ENCODE measurements at places on chromosomes 7 and 10. TPM values are rescaled to one million over a fixed set of nuclear protein-coding genes. Genes with fewer than 3 reads are reported as not detected.
A peak's percentile ranks its signal among the peaks of the same experiment; 100 is the strongest.

DNA sequence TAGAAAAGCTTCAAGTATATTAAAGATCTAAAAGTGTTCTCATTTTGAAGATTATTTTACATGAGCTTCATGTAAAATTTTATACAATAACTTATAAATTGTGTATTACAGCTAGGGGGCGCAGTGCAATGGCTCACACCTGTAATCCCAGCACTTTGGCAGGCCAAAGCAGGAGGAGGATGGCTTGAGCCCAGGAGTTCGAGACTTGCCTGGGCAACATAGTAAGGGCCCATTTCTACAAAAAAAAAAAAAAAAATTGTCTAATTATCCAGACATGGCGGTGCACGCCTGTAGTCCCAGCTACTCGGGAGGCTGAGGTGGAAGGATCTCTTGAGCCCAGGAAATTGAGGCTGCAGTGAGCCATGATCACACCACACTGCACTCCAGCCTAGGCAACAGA, 16.6 kb downstream of the ACBD5 start:
- DNase-seq = no peak

DNA sequence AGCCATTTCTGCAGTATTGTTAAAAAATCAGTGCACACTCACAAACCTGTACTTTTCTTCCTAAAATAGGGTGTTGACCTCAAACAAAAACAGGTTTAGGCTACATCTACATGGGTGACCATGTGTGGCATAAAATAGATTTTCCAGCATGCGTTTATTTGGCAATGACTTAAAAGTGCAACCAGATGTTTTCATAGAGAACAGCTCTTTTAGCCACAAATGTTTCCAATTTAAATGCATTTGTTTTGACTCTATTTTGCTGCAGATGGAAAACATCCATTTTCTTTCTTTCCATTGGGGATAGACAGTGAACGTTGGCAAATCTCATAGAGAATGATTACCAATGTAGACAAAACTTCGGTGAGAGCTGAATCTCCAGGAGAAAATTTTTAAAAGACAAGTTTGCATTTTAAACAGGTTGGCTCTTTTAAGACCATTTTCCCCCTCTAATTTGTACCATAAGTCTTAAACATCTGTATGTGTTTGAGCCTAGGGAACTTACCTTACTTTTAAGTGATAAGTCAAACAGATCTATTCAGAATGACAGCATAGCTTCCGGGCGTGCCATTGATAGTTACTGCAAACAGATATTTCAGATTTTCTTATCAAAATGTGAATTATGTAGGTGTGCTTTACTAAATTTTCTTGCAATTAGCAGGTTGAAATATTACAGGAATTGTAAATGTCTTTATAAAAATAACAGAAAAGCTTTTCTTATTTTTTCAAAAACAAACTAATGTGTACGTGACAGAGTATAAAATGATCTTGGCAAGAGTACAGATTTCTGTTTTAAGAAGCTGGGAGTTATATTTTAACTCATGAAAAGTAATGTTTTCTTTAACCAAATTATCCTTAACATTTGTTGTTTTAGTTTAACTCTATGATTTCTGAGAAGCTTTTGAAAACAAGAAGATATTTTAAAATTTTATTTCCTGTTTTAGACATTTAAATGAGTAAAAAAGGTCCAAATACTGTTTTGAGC, 144.9 kb downstream of the HGF start:
- no peak for DNase-seq

- no peak for DNase-seq
Observed at GRCh38 chr10:6667679-6668270, 87.7 kb upstream of the PRKCQ start.

GRCh38 chr10:72274213-72274729, 547 bp downstream of the DDIT4 start:
- DNase-seq = no peak

GRCh38 chr7:134378562-134378961, 61.8 kb upstream of the SLC35B4 start:
- no peak for DNase-seq

- DNase-seq = no peak
Observed at GRCh38 chr10:85615556-85615955, 751.0 kb downstream of the GRID1 start.

DNA sequence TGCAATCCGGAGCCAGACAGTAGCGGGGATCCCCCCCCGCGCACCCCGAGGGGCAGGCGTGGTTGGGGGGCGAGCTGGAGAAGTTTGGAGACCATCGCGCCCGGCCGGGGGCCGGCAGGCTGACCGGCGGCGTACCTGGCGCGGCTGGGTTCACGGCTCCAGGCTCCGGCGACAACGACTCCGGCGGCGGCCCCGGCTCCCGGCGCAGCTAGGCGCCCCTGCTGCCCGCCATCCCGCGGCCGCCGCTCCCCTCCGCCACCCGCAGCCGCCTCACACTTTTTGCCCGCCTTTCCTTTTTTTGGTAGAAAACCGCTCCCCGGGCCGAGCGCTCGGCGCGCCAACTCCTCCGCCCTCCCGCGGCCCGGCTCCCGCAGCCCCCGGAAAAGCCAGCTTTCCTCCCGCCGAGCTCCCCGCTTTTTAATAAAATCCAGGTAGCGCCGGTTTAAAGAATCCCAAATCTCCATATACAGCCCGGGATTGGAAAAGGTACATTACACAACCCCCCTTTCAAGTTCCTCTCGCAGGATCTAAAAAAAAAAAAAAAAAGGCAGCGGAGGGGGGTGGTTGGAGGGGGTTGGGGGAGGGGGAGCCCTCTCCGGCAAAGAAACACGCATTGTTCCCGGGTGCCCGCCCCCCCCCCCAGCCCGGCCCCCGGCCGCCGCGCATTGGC, at the start of gene TNRC18:
Gene TNRC18 (minus strand): TSS at position 529 of the 670 bp plus-strand sequence. CDS start 2,588 bp downstream, outside the sequence.
- DNase-seq = no peak

- no peak for DNase-seq
Observed at GRCh38 chr10:67282871-67283270, 357.0 kb downstream of the LRRTM3 start.

- DNase-seq = no peak
Observed at GRCh38 chr10:124230635-124231167, 137.3 kb upstream of the CHST15 start.

GRCh38 chr7:21330462-21331178, 97.3 kb upstream of the SP4 start:
- no peak for DNase-seq

DNA sequence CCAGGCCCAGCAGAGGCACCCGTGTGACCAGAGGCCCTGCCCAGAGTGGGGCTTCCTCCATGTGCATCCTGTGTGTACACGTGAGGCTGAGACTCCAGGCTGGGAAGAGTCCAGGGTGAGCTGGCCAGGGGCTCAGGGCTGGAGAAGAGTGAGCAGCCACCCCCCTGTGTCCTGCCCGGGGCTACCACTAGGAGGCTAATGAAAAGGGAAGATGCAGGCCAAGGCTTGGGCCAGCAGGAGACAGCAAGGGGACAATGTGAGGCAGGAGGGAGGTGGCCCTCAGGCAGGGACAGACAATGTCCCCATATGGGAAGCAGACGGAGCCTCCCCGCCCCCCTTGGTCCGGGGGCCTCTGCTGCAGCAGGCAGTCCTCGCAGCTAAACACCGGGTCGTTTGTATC, 102.0 kb downstream of the HIF1AN start:
- no peak for DNase-seq

DNA sequence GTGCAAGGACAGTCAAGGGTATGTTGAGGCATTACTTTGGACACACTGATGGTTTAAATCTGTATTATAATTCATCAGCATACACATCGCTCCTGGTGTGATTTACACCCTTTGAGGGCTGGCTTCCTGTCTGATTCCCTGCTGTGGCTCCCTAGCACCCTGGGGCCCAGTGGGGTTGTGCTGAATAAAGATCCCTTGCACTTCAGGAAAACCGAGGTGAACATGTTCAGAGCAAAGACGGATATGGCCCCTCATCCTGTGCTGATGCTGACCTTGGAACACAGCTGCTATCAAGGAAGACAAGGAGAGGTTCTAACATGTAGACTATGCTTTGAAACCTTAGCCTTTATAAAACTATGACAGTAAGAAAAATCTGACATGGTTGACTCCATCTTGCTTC, 84.6 kb upstream of the UNC5B start:
- DNase-seq = no peak

GRCh38 chr10:90125456-90126255, 424.3 kb downstream of the KIF20B start:
- no peak for DNase-seq

DNA sequence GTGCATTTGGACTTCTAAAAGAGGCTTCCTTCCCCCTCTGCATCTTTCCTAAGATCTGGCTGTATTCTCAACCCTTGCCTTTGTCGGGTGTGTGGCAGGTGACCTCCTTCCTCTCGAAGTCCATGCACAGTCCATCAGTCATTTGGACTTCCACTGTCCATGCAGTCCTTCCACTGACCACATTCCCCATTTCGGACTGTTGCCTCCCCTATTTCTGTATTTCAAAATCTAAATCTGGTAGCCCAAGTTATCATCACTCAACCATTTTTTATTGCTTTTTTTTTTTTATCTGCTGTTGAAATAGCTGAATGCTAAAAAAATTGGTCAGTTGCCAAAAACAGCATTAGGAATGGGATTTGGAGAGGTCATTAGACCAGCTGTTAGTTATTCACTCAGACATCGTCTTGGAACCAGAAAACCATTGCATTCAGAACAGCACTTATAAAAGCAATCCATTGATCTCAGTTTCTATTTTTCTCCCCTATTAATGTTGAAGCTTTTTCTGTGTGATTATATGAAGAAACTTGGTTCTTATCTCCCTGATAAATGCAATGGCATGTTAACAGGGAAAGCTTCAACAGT, 575.6 kb downstream of the KIF20B start:
- no peak for DNase-seq

DNA sequence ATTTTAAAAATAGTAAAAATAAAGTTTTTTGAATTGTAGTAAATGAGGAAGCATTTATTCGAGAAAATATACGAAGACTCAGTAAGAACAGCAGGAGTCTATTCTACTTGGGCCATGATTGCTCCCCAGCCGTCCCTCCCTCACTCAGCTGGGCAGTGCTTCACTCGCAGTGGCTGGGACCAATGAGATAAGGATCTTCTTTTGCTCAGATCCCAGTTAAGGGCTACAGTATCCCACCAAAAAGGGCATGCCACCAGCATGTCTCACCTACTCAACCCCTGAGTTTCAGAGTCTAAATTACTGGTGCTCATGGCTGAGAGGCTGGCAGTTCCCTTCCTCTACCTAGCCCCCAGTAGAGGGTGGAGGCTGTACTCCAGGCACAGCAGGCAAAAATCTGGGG, 455.7 kb upstream of the PFKP start:
- no peak for DNase-seq

DNA sequence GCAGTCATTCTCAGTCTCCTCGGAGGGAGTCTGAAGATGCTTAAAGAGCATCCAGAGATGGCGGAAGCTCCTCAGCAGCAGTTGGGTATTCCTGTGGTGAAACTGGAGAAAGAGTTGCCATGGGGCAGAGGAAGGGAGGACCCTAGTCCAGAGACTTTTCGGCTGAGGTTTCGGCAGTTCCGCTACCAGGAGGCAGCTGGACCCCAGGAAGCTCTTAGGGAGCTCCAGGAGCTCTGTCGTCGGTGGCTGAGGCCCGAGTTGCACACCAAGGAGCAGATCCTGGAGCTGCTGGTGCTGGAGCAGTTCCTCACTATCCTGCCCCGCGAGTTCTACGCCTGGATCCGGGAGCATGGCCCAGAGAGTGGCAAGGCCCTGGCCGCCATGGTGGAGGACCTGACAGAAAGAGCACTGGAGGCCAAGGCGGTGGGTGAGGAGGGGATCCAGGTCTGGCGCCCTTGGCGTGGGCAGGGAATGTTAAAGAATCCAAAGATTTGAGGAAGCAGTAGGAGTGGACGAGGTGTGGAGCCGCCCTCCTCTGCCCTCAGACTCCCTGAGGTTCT, 2.9 kb downstream of the ZSCAN25 start:
- no peak for DNase-seq

DNA sequence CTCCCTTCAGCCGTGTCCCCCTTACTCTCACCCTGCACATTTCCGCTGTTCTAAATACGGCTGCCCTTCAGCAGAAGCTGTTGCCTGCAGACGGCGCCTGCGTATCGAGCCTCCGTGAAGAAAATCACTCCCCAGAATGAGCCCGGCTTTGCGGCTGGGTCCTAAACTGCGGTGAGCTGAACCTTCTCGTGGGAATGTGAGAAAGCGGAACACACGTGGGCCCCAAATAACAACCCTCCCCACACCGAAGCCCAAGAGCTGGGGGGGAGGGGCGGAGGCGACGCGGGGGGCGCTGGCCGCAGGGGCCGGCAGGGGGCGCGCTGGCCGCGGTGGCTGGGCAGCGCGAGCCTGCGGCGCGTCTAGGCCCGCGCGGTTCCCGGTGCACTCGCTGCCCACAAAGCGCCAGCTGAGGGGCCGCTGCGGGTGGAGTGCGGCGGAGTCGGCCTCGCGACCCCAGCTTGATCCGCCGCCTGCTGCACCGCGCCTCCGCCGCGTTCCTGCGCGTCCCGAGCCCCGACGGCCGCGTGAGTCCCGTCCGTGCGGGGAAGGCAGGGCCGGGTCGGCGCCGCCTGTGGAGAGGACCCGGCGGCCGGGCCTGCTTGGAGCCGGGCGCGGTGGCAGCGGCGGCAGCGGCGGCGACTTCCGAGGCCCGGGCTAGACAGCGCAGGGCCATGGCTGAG, at the start of gene ZNF398:
Gene ZNF398 (plus strand): TSS at position 382 of the 680 bp plus-strand sequence. CDS start 290 bp downstream, at position 672.
- peak; percentile 89 for DNase-seq

GRCh38 chr10:114100848-114101741, 57.4 kb downstream of the ADRB1 start:
- no peak for DNase-seq

GRCh38 chr10:78410046-78410965, 376.6 kb downstream of the RPS24 start:
- DNase-seq = no peak

DNA sequence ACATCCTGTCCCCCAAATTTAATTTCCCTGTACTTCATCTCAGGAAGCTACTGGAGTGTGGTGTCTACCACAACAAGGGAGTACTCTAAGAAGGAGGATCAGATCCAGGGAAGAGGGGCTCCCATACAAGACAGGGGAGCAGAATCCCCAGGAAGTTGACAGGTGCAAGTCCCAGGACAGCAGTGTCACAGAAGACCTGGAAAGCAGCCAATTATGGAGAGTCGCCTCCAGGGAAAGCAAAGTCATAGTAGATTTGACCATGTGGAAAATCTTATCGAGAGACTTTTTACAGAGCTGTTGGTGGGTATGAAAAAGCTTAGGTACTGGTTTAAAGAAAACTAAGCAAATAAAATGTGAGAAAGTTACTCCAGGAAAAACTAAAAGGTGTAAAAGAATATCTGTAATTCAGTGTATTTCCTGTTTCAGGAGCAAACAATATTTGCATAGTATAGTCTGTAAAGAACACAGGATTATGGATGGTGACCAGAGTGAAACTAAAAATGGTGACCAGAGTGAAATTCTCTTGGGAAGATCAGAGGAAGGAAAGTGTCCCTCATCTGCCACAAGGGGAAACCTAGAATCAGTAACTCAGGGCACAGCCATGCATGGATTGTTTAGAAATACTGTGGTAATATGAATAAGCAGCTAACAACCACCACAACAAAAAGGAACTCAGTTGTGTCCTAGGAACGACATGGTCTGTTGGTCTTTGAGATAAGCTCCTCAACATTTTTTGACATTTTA, 44.5 kb downstream of the LANCL2 start:
- no peak for DNase-seq

GRCh38 chr10:55233505-55233904, 432.5 kb upstream of the PCDH15 start:
- no peak for DNase-seq

The SDHAF3 gene
- total RNA-seq = 13.0 TPM

The PILRB gene
- 18.4 TPM for total RNA-seq

The GHRHR gene
- 4.3 TPM for total RNA-seq

The FIS1 gene
- 45.4 TPM for total RNA-seq

The ANXA8 gene
- not detected for total RNA-seq

The FAM237B gene
- total RNA-seq = not detected

The GIMAP6 gene
- 4.5 TPM for total RNA-seq

Data from cerebellum (tissue), 4 donors.